ENCODE measurements at places on chromosomes 13 and 19.

GRCh38 chr13:76667551-76667950 is 218.7 kb downstream of the KCTD12 start:
- no peak for DNase-seq

DNA sequence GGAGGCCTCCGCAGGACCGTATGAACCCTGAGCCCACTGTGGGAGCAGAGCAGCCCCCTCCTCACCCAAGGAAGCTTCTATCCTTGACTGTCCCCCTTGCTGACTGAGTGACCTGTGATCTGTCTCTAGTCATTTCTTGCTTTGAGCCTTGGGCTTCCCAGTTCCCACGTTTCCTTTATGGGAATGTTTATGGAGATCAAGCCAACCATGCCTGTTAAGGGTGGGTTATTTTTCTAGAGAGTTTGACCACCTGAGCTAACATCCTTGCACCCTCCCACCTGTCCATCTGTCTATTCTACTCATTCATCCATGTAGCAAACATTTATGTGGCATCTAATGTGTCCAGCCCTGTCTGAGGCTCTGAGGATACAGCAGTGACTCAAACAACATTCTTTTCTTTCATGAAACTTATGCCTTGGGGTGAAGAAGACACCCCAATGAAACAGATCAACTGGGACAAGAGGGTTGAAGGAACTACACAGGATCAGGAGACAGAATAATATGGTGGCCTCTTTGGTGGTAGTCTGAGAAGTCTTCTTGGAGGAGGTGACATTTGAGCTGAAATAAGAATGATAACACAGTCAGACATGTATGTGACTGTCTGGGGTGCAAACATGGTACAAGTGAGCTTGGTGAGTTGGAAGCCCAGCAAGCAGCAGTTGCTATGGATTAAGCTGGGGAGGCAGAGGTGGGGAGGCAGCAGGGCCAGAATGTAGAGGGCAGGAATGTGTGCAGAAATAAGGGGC is 30.5 kb downstream of the CERS4 start:
- DNase-seq = no peak

DNA sequence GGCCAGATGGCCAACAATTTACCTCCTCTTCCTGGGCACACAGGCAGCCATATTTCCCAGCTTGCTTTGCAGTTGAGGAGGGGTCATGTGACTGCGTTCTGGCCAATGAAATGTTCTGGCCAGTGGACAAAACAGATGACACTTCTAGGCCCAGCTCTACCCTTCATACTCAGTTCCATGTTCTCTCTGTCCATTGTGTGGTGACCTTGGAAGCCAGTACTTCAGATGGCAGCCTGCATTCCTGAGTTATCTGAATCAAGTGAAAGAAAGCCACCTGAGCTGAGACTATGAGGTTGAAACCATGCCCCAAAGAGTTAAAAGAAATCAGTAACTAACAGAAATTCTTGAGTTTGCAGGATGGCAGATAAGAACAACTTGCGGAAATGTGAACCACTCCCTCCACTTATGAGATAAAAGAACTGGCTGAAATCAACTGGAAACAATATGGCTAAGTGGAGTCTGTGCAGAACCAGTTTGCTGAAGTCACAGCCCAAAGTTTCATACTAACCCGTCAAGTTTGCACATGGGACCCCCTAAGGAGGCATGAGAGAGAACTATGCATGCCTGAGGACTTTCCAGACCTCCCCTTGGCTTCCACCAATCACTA is 8.1 kb downstream of the FAM187B start:
- no peak for DNase-seq

GRCh38 chr13:31638577-31638976 is 100.7 kb upstream of the RXFP2 start:
- no peak for DNase-seq

- no peak for DNase-seq
These were observed 8.0 kb upstream of the ZNF358 start for GRCh38 chr19:7507884-7508283.

GRCh38 chr13:52070929-52071523 is 46.5 kb downstream of the UTP14C start:
- no peak for DNase-seq

DNA sequence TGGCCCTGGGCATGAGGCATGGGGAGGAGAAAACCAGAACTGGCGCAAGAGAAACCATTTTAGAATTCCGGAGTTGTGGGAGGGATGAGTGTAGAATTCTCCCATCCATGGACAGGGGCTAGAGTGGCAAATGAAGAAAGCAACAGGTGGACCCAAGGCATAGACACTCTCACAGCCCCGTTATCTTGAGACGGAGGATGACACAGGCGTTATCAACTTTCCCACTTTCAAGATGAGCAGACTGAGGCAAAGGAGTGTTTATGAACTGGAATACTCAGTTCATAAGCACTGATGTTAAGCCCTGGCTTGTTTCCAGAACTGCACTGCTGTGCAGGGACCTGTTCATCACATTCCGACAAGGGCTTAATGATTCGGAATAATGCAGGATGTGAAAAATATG is 1.1 kb upstream of the GTF3A start:
- no peak for DNase-seq

DNA sequence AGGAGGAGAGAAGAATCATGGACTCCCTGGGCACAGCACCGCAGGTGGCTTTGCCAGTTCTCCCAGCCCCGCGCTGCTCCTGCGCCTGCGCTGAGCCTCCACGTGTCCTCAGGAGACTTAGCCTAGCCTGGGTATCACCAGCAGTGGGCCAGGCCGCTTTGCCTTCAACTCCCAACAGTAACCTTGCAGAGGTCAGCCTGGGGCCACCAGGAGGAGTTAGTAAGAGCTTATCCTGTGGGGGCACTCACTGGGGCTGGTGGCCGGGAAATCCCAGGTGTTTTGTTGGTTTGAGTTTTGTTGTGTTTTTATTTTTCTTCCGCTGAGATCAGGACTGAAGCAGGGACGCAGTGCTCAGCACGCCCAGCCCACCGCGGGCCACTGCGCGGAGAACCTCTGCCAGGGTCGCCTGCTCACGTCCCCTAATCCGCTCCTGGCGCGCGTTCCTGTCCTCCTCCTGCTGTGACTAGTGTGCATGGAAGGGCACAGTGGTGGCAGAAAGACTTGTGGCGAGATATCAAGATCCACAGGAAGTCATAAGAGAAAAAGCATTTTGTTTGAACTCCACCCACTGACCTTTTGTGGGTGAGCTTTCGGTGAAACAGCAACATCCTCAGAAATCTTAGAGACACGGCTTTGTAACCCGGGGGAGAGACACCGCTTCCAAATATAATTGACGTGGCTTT is 207.4 kb upstream of the RFC3 start:
- DNase-seq = no peak

DNA sequence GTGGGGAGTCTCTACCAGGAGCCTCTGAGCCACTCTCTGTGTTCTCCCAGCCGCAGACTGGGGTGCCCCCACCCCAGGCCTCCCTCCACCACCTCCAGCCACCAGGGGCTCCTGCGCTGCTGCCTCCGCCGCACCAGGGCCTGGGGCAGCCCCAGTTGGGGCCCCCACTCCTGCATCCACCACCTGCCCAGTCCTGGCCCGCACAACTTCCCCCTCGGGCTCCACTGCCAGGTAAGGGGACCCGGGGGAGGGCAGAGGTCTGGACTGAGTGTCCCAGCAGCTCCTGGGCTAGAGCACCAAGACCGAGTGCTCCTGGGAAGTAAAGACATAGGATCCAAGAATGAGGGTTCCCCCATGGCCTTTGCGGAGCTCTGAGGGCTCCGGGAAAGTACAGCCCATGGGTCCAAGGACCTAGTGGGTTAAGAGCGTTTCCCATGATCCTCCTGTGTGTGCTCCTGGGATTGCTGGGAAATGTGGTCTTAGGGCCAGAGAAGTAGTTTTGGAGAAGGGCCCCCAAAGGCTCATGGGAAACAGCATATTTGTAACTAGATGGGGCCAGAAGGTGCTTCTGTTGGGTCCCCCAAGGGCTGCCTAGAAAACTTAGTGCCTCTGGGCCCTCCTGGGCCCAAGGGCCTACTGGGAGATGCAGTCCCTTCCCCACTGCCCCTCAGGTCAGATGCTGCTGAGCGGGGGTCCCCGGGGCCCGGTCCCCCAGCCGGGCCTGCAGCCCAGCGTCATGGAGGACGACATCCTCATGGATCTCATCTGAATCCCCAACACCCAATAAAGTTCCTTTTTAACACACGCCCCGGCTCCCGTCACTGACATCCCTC is 14.6 kb upstream of the PTOV1 start:
- no peak for DNase-seq

GRCh38 chr13:67935626-67936025 is 705.5 kb upstream of the PCDH9 start:
- no peak for DNase-seq

DNA sequence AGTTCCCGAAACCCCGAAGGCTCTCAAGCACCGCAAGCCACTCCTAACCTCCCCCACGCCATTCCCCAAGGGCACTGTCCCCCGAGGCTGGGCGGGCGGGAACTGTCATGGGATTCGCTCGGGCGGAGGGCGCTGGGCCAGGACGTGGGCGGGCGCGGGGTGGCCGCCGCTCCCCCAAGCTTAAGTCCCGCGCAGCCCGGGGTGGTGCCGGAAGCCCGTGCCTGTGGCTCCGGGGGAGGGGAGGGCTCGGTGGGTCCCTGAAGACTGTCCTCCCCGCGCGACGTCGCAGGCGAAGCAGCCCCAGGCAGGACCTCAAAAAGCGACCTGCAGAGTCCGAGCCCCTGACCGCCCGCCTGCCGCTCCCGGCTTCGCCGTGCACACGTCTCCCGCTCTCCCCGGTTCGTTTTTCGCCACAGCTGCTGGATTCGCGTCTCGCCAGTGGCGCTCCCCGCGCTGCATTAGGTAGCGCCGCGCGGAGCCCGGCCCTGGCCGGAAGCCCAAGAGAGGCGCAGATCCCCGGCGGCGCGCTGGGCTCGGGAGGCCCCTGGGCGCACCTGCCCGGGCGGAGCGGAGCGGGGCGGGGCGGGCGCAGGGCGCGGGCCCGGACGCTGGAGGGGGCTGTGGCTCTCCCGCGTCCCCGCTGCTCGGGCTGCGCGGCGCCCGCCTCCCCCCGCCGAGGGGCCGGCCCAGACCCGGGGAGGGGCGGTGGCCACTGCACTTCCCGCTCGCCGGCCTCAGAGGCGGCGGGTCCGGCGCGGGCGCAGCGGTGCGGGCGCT is at the start of gene FARP1:
FARP1 (plus strand) TSS at position 715 of the 777 bp plus-strand sequence. CDS start 70,149 bp downstream, outside the sequence.
- DNase-seq = no peak

- DNase-seq = no peak
These were observed 42.3 kb downstream of the RFX2 start for GRCh38 chr19:6067975-6068374.

DNA sequence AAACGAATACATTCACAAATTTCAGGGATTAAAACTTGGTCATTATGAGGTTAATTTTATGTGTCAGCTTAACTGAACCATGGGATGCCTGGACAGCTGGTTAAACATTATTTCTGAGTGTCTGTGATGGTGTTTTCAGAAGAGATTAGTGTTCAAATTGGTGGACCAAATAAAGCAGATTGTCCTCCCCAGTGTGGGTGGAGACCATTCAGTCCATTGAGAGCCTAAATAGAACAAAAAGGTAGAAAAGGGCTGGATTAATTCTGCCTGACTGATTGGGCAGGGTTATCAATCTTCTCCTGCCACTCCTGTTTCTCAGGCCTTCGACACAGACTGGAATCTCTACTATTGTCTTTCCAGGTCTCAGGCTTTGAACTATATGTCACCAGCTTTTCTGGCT is 203.8 kb upstream of the SLITRK6 start:
- DNase-seq = no peak

- DNase-seq = no peak
These were observed 790 bp upstream of the SUGT1 start for GRCh38 chr13:52651897-52652195.

GRCh38 chr13:44818428-44818827 is 170.8 kb downstream of the NUFIP1 start:
- DNase-seq = no peak

DNA sequence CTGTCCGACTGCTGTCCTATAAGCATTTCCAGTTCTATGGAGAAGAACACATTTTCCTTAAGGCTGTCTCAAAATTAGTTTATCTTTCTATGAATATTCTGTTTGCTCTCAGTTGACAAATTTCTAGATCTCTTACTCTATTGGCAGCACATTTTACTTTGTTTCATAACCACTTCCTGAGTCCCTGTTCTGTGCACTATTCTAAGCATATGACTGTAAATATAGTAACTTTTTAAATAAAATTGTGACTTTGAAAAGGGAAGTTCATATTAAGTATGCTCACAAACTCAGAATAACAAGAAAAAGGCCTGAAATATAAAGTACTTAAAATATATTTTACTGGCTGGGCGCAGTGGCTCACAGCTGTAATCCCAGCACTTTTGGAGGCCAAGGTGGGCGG is 56.5 kb upstream of the HTR2A start:
- no peak for DNase-seq

- DNase-seq = no peak
These were observed 4.9 kb downstream of the UCHL3 start for GRCh38 chr13:75554464-75554863.

DNA sequence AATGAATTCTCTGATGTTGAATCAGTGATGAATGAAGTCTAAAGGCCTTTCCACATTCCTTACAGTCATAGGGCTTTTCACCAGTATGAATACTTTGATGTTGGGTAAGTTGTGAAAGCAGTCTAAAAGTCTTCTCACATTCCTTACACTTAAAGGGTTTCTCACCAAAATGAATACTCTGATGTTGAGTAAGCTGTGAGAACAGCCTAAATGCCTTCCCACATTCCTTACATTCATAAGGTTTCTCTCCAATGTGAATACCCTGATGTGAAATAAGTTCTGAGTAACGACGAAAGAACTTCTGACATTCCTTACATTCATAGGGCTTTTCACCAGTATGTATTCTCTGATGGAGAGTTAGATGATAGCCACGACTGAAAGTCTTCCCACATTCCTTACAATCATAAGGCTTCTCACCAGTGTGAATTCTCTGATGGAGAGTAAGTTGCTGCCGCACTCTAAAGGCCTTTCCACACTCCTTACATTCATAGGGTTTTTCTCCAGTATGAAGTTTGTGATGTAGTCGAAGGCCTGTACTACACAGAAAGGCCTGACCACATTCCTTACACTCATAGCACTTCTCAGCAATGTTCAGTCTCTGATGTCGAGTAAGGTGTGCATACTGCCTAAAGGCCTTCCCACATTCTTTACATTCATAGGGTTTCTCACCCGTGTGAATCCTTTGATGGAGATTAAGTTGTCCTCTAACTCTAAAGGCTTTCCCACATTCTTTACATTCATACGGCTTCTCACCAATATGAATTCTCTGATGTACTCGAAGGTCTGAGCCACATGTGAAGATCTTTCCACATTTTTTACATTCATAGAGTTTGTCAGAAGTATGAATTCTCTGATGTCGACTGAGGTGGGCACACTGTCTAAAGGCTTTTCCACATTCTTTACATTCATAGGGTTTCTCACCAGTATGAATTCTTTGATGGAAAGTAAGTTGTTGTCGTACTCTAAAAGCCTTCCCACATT is 19.9 kb downstream of the ZFP30 start:
- no peak for DNase-seq

Measured in vagina (tissue), 2 donors.